ENCODE measurements at places on chromosomes 1 and 21.

DNA sequence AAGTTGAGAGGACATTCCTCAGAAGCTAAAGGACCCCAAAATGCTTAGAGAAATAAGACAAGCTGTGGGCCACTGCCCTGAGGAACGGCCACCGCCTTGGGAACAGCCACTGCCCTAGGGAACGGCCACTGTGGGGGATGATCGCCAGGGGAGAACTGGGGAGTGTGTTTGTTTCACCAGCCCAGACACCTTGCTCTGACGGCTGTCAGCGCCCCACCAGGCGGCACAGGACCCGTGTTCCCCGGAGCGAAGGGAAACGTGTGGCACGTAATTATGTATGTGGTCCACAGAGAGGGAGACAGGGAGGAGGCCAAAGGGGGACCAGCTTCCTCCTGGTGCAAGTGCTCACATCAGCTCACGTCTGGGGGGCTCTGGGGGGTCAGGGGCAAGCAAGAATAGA is 45.8 kb upstream of the RIPK4 start:
- no peak for DNase-seq

DNA sequence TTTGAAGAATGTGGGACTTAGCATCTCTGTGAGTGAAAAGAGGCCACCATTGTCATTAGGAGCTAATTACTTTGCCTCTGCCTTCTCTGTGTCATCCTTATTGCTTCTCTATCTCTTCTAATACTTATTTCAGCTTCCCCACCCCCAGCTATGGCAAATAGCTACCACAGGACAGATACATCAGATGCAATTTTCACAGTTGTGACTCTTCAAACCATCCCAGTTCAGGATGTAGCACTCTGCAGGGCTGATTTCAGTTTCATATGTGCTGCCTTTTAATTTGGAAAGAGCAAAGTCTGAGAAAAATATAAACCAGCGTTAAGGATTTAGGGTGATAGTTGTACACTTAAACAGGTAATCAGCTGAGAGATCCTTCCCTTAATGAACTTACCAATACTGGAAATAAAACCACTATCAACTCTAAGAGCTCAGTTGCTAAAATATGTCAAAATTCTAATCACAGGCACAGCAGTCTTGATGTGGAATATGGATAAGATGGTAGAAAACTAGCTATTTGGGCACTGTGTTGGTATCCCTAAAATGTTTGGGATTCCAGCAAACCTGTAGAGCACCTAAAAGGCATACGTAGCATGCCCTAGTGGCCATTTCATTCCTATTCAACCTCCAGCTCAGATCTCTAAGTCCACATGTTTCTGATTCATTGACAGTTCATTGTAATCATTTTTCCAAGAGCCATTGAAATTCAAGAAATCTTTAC is 148.4 kb downstream of the SYT2 start:
- no peak for DNase-seq

DNA sequence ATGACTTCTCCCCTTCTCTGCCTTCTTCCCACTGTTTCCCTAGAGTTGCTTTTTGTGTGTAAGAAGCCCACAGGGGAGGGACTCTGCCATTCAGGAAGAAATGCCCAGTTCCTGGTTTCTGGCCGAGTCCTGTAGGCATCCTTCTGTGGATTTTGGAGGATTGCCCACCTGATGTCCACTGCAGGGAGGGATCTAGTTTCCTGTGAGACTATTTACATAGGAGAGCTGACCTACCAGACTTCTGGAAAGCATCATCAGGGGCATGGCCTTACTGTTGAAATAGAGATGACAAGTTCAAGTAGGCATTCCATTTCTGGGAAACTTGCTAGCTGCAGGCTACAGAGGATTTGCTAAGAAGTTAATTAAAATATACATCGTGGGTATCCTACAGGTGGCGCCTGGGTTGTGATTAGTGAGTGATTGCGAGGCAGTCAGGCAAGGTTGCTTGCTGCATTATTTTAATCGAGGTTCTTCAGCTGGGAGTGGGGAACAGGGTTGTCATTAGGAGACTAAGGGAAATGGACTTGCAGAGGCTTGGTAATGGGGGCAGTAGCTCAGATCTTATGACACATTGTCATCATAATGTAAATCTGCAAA is 148.7 kb downstream of the HHAT start:
- DNase-seq: no peak

- DNase-seq: no peak
Observed at GRCh38 chr1:56417646-56418045, 161.7 kb downstream of the PLPP3 start.

DNA sequence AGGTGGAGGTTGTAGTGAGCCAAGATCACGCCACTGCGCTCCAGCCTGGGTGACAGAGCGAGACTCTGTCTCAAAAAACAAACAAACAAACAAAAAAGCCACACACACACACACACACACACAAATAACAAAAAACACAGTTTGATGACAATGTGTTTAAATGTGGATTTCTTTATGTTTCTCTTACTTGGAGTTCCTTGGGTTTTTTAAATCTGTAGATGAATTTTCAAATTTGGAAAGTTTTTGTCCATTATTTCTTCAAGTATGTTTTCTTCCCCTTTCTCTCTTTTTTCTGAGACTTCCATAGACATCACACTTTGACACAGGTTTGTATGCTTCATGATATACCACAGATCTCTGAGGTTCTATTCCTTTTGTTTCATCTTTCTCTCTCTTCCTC is 12.1 kb upstream of the PPIE start:
- DNase-seq: no peak

Measured in GM12892 (cell line).